ENCODE measurements at places on chromosomes 3 and 15.

DNA sequence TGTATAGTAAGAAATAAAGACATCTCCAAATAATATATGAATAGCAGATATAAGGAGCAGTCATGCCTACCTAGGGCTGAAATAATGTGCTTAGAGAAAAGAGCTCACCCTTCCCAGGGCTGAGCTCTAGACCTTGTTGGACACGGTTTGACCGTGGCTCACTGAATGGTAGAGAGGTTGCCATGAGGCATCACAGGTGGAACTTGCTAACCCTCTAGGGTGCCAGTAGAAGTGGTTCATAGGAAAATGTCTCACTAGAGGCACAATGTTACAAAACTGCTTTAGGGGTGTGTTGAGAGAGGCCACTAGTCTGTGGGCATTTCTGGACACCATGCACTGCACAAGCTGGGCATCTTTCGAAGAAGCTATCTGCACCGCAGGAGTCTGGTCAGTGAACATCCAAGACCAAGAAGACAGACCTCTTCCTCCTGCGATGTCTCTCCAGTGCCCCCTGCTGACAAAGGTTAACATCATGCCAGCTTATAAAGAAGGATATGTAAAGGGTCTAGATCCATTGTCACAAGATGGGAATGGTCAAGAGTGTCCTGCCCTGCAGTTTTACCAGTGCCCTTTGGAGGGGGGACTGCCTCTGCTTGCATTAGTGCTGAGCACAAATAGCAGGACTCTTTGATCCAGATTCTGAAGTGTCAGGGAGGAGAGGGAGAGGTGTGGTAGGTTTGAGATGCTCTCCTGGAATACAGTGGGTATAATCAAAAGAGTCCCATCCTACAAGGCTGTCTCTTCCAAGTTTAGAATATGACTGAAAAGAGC, 266.8 kb downstream of the ZNF385D start:
- peak; percentile 52 for DNase-seq

GRCh38 chr3:171827385-171827784, 15.8 kb upstream of the TMEM212 start:
- DNase-seq, result no peak

GRCh38 chr3:29319798-29320197, 38.9 kb downstream of the RBMS3 start:
- no peak for DNase-seq

DNA sequence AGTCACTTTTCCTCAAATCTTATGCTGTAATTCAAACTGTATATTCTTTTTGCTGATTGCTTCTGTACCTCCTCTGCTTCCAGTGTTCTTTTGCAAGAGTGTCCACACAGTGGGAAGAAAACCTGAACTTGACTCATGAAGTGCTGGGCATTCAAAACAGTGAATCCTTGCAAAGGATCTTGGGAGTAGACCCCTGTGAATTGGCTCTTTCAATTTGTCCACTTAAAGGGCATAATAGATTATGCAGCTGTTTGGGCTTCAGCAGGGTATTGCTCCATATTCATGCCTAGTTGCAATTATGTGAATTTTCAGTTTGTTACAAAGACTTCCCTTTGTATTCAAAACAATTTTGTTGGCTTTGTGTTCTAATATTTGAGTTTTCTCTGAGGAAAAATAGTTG, 11.4 kb downstream of the ZFAND6 start:
- no peak for DNase-seq

- DNase-seq, result no peak
These were observed 60.1 kb downstream of the IQSEC1 start for GRCh38 chr3:13013151-13013561.

GRCh38 chr3:132016061-132017041, 18.5 kb downstream of the CPNE4 start:
- DNase-seq, result no peak

DNA sequence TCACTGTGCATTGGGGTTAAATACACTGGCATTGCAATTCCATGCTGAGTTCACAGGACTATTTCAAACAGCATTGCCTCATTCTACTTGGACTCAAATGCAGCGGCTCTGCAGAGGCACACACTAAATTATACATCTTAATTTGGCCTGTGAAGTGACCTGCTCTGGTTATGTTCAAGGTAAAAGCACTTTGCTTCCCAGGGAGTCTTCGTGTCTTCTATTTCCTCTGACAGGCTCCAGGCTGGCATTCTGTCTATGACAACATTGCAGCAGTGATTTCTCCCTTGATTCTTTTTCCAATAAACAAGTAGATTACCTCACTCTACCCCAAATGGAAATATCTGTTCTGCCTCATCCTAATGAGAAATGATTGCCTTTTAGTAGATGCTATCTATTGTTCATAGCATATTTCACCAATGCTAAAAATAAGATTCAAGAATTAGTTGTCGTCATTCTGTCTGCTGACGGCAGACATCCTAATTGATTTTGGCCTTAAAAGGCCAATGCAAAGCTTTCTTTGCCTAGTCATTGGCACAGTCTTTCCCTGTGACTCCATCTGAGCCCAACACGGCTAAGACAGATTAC, 33.8 kb downstream of the FMN1 start:
- DNase-seq, result no peak

- peak; percentile 41 for DNase-seq
These were observed 5.9 kb upstream of the GRAMD2A start for GRCh38 chr15:72203507-72203837.

- DNase-seq, result no peak
These were observed 5.4 kb upstream of the P4HTM start for GRCh38 chr3:48984663-48985062.

DNA sequence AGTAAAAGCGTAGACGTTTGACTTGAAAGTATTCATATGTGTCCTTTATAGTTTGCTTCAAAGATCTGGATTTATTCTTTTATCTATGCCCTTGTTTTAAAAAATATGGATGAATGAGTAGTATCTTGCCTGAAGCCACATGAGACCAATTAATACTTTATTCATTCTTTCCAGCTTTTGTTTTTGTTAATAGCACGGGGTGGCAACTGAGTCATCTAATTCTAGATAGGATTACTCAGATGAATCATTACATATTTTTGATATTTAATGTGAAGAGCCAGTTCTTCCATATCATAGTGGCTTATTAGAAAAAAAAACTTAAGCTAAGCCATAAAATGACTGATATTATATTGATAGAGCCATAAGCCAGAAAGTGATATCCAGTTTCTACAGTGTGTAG, 121.9 kb downstream of the BBX start:
- DNase-seq, result no peak
